Immature natural killer cell (primary cell): ENCODE measurements at places on chromosomes 4 and X.

- DNase-seq, result no peak
- no peak overlapping the region for H3K27ac ChIP-seq
- H3K4me1 ChIP-seq, result peaks cover 24% of the 10 kb centered on the region
Measured at GRCh38 chrX:20455001-20455400, 188.3 kb upstream of the RPS6KA3 start.

DNA sequence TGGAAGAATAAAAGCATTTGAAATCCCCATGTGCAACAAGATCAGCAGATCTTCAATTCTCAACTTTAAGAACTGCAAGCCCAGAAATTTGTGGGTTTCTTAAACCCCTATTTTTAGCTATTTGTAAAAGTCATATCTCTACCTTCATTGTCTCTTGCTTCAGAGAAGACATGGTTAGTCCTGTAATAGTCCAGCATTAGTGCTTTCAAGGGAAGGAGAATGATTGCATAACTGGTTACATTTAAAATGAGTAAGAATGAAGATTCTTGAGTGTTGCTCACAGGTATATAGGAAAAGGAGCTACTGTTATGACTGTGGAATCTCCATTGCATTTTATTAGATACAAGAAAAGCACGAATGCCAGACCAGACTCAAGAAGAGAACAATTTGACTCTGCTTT, 84.0 kb downstream of the CCSER1 start:
- no peaks in the 10 kb centered on the region for H3K4me1 ChIP-seq
- no peaks in the 10 kb centered on the region for H3K36me3 ChIP-seq
- no peak for DNase-seq
- H3K27me3 ChIP-seq, result peaks cover 1% of the 10 kb centered on the region
- no peak overlapping the region for H3K4me3 ChIP-seq

- no peak for DNase-seq
- H3K27me3 ChIP-seq, result no peaks in the 10 kb centered on the region
- H3K27ac ChIP-seq, result no peak overlapping the region
Measured at GRCh38 chr4:79078339-79078738, 139.1 kb upstream of the PAQR3 start.

GRCh38 chrX:98068024-98068580, 1184.4 kb downstream of the RPA4 start:
- H3K4me1 ChIP-seq, result no peaks in the 10 kb centered on the region
- no peak overlapping the region for H3K4me3 ChIP-seq
- no peak overlapping the region for H3K27ac ChIP-seq
- H3K36me3 ChIP-seq, result no peaks in the 10 kb centered on the region
- no peaks in the 10 kb centered on the region for H3K27me3 ChIP-seq

- peaks cover 4% of the 10 kb centered on the region for H3K4me1 ChIP-seq
- no peaks in the 10 kb centered on the region for H3K36me3 ChIP-seq
- no peak for DNase-seq
- no peak overlapping the region for H3K27ac ChIP-seq
- H3K27me3 ChIP-seq, result peaks cover 7% of the 10 kb centered on the region
Measured at GRCh38 chrX:43961699-43962098, 11.5 kb downstream of the NDP start.

DNA sequence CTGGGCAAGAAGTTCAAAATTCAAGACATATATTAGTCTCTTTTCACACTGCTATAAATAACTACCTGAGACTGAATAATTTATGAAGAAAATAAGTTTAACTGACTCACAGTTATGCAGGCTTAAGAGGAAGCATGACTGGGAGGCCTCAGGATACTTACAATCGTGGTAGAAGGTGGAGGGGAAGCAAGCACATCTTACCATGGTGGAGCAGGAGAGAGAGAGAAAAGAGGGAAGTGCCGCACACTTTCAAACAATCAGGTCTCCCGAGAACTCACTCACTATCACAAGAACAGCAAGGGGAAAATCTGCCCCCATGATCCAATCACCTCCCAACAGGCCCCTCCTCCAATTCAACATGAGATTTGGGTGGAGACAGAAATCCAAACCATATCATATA, 273.3 kb upstream of the RASGEF1B start:
- H3K27ac ChIP-seq, result no peak overlapping the region
- no peak for DNase-seq
- no peaks in the 10 kb centered on the region for H3K36me3 ChIP-seq
- H3K4me1 ChIP-seq, result peaks cover 7% of the 10 kb centered on the region
- H3K4me3 ChIP-seq, result no peak overlapping the region

DNA sequence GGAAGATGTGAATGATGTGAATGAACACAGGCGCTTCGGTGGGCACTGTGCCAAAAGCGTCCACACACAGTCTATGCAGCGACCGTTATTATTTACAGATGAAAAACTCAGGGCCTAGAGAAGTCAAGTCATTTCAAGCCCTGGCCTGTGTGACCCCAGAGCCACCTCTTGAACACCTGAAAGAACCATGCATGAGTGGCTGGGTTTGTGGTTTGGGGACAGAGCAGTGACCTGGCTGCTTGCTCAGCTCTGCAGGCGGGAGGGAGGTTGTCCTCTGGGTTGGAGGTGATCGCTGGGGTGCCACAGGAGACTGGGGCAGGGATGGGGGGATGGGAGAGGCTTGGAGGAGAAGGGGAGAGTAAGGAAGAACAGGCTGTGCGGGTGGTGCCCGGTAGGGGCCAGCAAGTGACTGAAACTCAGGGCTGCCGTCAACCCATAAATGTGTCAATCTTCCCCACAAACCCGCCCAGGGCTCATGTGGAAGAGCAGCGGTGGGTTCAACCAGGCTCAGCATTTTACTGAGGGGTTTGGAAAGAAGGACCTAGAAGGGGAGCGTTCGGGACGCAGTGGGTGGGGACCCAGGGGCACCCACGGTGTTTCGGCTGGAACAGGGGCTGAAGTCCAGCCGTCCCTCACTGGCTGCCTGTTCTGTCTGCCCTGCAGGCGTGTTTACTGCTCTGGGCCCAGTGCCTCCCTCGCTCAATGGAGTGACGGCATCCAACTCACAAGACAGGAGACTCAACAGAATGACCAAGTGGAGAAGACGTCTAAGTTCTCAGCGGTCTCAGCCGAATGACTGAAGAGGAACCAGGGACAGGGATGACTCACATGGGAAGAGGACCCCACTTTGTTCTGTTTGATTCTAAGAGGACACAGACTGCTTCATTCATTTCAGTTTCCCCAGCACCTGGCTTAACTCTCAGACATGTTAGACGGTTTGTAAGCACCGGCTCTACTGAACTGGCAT, 167.8 kb downstream of the AFAP1 start:
- H3K27ac ChIP-seq, result no peak overlapping the region
- H3K36me3 ChIP-seq, result peaks cover 16% of the 10 kb centered on the region
- no peaks in the 10 kb centered on the region for H3K27me3 ChIP-seq
- H3K4me1 ChIP-seq, result no peaks in the 10 kb centered on the region
- no peak for DNase-seq
- H3K4me3 ChIP-seq, result no peak overlapping the region

GRCh38 chr4:88843067-88843685, 145.5 kb upstream of the NAP1L5 start:
- no peaks in the 10 kb centered on the region for H3K4me1 ChIP-seq
- H3K36me3 ChIP-seq, result no peaks in the 10 kb centered on the region
- no peak overlapping the region for H3K27ac ChIP-seq
- DNase-seq, result no peak

DNA sequence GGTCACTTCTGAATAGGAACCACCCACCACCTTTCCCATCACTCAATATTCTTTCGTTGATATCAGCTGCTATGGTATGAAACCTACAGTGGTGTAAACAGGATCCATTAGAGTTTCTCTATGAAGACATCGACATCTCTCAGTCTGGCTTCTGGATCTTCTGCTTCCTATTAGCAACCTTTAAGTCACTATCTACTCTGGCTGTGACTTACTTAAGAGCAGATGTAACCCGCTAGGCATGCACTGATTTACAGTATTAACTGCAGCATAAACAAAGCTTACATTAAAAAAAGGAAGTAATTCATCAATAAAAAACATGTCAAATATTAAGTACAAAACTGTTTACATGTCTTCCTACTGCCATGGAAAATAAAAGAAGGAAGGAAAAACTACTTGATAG, 96.4 kb downstream of the ANAPC10 start:
- no peak overlapping the region for H3K4me3 ChIP-seq
- peaks cover 31% of the 10 kb centered on the region for H3K4me1 ChIP-seq
- peaks cover 5% of the 10 kb centered on the region for H3K36me3 ChIP-seq
- no peak overlapping the region for H3K27ac ChIP-seq
- H3K27me3 ChIP-seq, result no peaks in the 10 kb centered on the region
- DNase-seq, result no peak

DNA sequence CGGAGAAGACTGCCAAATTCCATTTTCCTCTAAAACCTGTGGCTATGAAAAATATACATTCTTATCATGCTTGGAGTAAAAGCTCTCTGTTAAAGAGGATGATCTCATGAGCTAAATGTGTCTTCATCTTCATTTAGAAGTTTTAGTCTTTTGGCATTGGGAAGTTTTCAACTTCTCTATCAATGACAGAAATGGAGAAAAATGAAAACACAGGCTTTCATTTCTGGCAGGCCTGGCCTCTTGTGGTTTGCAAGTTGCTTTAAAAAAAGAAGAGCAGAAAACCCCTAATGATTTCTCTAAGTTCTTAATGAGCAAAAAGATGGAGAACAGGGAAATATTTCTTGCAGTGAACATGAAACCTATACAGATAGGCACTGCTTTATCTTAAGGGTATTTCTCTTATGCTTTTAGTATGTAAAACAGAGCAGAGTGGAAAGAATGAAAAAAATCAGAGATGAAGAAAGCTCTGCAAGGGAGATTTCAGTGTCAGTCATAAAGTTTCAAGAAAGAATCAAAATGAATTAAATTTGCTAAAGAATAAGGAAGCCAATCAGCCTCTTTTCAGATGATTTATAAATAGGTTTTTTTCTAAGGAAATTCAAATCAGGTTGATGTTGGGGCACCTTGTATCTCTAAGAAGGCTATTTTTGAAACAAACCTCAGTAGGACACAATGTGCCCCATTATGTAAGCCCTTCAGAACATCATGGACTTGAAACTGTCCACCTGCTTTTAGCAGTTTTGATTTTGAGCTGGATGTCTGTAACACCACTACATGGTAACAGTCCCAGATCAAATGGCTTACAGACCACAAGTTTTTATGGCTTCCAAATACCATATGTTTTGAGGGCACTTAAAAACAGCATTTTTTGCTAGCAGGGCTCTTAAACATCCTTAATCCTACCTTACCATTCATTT, 225.0 kb downstream of the GRIA3 start:
- H3K4me3 ChIP-seq, result no peak overlapping the region
- no peaks in the 10 kb centered on the region for H3K4me1 ChIP-seq
- H3K36me3 ChIP-seq, result no peaks in the 10 kb centered on the region

DNA sequence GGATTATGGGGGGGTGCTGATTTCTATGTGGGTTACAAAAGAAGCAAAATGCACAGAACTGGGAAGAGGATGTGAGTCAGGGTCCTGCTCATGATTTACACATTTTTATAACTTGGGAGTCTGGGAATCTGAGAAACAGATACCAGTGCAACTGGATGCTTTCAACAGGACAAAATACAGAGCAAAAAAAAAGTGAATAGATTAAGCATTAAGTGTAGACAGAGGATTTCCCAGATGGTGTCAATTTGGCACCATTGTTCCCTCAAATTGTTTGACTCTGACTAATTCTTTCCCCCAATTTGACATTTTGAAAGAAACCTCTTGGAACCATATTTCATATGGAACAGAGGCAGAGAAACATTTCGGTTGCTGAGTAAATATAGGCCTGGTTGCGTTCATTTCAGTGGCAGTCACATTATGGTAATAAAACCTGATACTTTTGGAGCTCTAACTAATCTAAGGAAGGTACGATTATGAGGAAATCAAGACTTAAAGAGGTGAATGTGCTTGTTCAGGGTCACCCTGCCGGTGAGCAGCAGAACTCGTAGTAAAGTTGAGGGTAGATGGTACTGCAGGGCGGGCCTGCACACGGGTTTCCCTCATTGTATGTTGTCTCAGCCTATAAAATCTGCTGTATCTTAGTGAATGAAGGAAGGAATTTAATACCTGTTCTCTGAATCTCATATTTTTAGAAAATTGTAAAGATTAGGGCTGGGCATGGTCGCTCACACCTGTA, 18.7 kb upstream of the CDKL5 start:
- no peak overlapping the region for H3K27ac ChIP-seq
- H3K4me1 ChIP-seq, result no peaks in the 10 kb centered on the region
- peaks cover 6% of the 10 kb centered on the region for H3K27me3 ChIP-seq
- DNase-seq, result no peak
- no peak overlapping the region for H3K4me3 ChIP-seq

DNA sequence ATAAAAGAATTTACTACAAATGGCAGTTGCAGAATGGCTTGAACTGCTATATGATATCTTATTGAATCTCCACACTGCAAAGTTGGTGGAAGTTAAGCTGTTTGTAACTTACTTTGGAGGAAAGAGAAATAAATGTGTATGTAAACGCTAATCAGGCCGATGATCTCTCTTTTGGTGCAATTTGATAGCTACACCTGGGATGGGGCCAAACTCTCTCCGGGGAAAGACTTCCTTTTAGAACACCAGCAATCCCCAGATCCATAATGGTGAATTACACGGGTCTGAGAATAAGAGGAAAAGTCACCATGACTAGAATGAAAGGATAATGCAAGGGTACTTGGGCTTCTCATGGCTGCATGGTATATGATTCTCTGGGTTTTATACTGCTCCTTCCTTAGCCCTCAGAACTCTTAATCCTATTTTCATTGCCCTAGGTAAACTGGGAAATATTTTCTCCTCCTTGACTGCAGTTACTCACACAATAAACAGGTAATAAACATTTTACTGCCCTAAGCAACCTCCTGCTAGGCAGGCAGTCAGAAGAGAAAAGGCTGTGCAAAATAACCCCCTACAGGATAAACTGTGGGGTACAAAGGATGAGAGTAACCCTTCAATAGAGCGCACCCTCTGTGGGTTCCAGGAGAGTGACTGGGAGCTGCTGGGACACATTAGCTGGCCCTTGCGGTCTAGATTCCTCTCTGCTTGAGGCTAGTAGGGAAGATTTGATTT, 109.3 kb downstream of the MGST2 start:
- no peak overlapping the region for H3K27ac ChIP-seq
- H3K4me1 ChIP-seq, result no peaks in the 10 kb centered on the region

- H3K4me1 ChIP-seq, result no peaks in the 10 kb centered on the region
- H3K27ac ChIP-seq, result no peak overlapping the region
- H3K27me3 ChIP-seq, result peaks cover 5% of the 10 kb centered on the region
- DNase-seq, result no peak
- H3K36me3 ChIP-seq, result peaks cover 3% of the 10 kb centered on the region
- no peak overlapping the region for H3K4me3 ChIP-seq
Measured at GRCh38 chr4:187017147-187017546, 293.5 kb upstream of the FAT1 start.

DNA sequence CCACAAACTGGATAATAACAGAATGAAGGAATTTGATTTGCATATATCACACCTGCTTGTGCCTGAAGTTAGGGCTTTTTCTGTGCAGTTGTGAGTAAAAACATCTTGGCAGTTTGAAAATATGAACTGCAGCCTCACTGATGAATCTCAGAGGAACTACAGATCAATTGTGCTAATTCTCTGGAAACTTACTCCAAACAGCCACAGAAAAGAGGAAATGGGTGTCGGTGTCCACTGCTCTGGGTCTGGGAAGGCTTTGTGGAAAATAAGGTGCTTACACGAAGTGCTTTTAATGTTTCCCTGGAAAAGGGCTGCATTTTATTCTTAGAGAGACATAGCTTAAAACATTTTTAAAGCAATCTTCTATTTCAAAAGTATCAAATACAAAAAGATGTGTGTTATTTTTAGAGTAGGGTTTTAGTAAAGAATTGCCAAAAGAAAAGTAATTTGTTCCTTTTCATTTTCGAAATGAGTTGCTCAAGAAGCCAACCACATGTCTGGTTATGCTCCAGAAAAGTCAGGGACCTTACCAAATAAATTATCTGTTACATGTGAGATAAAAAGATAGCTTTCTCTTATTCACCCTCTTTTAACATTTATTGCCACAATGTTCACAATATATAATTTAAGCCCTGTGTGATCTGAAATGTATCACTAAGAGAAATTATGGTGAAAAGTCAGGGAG, 240.1 kb downstream of the FRAS1 start:
- no peaks in the 10 kb centered on the region for H3K4me1 ChIP-seq
- no peak overlapping the region for H3K27ac ChIP-seq
- DNase-seq, result no peak
- H3K4me3 ChIP-seq, result no peak overlapping the region
- peaks cover 5% of the 10 kb centered on the region for H3K27me3 ChIP-seq
